ENCODE measurements at places on chromosomes 11 and 22. TPM values are rescaled to one million over a fixed set of nuclear protein-coding genes. Genes with fewer than 3 reads are reported as not detected.

- H3K4me1 ChIP-seq = no peaks in the 10 kb centered on the region
- no peak overlapping the region for H3K27ac ChIP-seq
- H3K36me3 ChIP-seq = no peaks in the 10 kb centered on the region
- no peak for DNase-seq
Measured at GRCh38 chr22:31893460-31893859, 50.9 kb upstream of the YWHAH start.

DNA sequence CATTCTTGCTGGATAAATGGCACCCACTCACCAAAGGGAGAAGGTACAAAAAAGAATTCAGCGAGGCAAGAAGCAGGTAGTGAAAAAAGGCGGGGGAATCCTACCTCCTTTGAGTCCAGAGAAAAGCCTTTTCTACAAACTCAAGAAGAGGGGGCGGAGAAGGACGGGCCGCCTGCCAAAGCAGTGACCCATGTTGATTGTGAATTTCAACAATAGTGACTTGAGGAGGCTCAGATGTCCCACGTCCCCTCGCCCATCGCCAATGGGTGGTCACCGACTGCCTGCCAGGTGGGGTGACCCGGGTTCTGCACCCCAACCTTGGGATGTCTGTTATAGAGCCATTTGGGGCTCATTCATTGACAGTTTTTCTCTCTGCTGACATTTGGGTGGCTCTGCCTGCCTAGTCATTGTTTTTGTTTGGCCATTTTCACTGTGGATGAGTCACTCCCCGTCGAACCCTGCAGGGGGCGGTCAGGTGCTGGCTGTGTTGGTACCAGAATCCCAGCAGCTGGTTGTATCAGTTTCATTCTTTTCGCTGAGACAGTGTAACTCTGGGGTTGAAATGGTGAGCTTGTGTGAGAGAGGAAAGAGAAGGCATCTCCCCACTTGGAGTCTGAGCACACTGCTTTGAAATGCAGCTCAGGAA lies 163.4 kb upstream of the NCAM1 start:
- no peaks in the 10 kb centered on the region for H3K4me1 ChIP-seq
- H3K4me3 ChIP-seq = no peak overlapping the region
- peaks cover 7% of the 10 kb centered on the region for H3K27me3 ChIP-seq
- no peaks in the 10 kb centered on the region for H3K36me3 ChIP-seq
- H3K27ac ChIP-seq = no peak overlapping the region

DNA sequence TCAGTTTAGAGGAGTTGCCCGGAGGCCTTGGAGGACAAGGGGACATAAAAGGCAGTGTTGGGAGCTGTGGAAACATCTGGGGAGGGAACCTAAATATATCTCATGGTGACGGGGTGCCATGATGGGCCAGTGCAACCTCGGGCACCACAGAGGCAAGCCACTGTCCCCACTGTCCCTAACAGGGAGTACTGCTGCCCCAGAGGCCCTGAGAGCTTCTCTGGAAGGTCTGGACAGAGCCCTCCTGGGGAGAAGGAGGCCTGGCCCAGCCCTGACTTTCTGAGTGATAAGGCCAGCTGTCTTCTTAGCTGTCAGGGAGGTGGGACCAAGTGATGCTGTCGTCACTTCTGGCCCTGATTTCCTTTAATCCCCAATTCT lies 5.5 kb upstream of the P2RY6 start:
- no peak for DNase-seq
- no peak overlapping the region for H3K4me3 ChIP-seq
- no peaks in the 10 kb centered on the region for H3K36me3 ChIP-seq
- no peaks in the 10 kb centered on the region for H3K27me3 ChIP-seq
- peaks cover 5% of the 10 kb centered on the region for H3K4me1 ChIP-seq

DNA sequence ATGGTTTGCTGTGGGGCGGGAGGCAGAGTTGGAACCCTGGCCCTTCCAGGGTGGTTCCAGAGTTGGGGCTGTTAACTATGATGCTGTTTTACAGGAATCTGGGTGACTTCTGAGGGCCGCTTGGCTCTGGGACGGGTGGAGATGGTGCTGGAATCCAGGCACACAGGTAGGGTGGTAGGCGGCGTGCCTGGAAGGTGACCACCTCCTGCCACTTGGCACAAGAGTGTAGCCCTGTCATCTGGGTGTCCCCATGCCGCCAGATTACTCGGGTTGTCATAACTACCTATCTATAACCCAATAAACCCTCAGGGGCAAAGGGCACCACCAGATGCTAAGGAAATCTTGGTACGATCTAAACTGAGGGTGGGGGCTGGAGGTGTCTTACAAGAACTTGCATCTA lies 1.3 kb downstream of the CARS1 start:
- H3K27ac ChIP-seq = peak overlapping the region; percentile 93
- DNase-seq = no peak
- peak overlapping the region; percentile 93 for H3K4me3 ChIP-seq
- no peaks in the 10 kb centered on the region for H3K27me3 ChIP-seq

- H3K4me1 ChIP-seq = no peaks in the 10 kb centered on the region
- H3K4me3 ChIP-seq = no peak overlapping the region
- no peak overlapping the region for H3K27ac ChIP-seq
- no peaks in the 10 kb centered on the region for H3K36me3 ChIP-seq
- DNase-seq = no peak
Measured at GRCh38 chr22:34743110-34743751, 322.7 kb upstream of the ISX start.

DNA sequence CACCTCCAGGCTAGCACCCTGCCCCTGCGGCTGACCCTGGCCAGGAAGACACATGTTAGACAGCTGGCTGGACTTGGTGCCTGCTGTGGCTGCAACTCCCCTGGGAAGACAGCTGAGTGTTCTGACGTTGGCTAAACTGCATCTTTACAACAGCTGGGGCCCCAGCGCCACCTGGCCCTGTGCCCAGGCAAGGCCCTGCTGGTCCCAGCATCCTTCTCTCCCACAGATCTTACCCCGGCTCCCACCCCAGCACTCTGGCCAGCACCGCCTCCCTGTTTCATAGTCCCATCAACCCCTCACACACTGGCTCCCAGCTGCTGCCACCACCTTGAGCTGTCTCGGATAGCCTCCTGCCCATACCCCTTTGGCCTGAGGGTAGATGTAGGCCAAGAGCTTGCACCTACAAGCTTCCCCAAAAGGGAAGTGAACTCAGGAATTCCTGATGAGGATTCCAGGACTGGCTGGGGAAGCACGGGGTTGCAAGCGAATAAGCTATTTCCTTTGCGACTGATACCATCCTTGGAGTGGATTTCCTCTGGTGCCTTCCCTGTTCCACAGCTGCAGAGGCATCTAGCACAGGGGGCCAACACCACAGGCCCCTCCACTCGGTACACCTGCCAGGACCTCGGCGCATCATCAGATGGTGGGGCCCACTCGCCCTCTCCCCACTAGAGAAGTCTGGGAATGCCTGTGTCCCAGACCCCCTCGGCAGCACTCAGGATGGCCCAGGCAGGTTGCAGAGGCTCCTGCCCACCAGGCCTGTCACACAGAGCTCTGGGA lies 28.5 kb downstream of the RSPH14 start:
- H3K4me3 ChIP-seq = no peak overlapping the region
- H3K27me3 ChIP-seq = no peaks in the 10 kb centered on the region
- H3K27ac ChIP-seq = no peak overlapping the region
- no peaks in the 10 kb centered on the region for H3K4me1 ChIP-seq
- DNase-seq = no peak

- H3K4me1 ChIP-seq = no peaks in the 10 kb centered on the region
- no peaks in the 10 kb centered on the region for H3K27me3 ChIP-seq
- DNase-seq = no peak
- H3K4me3 ChIP-seq = no peak overlapping the region
- no peak overlapping the region for H3K27ac ChIP-seq
- H3K36me3 ChIP-seq = no peaks in the 10 kb centered on the region
Measured at GRCh38 chr11:127472505-127472904, 471.9 kb upstream of the KIRREL3 start.

DNA sequence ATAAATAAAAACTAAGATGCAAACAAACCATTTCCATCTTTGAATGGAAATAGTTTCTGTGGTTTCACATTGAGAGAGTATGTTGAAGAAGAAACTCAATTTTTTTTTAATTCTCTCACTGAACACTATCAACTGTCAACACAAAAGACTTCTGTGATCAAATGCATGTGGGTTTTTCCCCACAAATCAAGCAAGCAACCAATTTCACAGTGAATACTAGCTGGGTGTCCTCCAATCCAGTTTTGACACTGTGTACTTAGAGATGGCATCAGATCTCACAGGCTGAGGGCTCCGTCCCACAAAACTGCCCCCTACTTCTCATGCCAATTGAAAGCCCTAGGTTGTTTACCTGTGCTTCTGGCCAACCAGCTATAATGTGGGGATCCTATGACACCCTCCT lies 34.5 kb downstream of the CTSC start:
- H3K4me1 ChIP-seq = no peaks in the 10 kb centered on the region
- H3K27ac ChIP-seq = no peak overlapping the region
- no peak for DNase-seq
- H3K27me3 ChIP-seq = no peaks in the 10 kb centered on the region
- H3K36me3 ChIP-seq = no peaks in the 10 kb centered on the region

DNA sequence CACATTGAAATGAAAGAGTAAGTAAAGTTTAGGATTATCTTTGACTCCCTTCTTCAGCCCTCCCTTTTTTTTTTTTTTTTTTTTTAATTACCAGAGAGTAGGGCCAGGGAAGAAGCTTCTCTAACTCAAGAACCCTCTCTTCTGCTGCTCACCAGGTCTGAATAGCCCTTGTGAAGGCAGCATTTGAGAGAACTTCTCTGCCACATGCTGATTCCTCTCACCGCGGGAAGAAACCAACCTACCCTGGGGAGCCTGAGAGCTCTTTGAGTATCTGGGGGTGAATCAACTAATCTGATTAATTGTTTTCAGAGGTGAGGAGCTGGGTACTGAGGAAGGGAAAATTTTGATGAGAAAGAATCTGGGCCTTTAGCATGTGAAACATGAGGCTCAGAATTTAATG lies 434.5 kb upstream of the CCDC90B start:
- no peak overlapping the region for H3K4me3 ChIP-seq
- H3K27ac ChIP-seq = no peak overlapping the region
- H3K27me3 ChIP-seq = peaks cover 11% of the 10 kb centered on the region
- DNase-seq = no peak

DNA sequence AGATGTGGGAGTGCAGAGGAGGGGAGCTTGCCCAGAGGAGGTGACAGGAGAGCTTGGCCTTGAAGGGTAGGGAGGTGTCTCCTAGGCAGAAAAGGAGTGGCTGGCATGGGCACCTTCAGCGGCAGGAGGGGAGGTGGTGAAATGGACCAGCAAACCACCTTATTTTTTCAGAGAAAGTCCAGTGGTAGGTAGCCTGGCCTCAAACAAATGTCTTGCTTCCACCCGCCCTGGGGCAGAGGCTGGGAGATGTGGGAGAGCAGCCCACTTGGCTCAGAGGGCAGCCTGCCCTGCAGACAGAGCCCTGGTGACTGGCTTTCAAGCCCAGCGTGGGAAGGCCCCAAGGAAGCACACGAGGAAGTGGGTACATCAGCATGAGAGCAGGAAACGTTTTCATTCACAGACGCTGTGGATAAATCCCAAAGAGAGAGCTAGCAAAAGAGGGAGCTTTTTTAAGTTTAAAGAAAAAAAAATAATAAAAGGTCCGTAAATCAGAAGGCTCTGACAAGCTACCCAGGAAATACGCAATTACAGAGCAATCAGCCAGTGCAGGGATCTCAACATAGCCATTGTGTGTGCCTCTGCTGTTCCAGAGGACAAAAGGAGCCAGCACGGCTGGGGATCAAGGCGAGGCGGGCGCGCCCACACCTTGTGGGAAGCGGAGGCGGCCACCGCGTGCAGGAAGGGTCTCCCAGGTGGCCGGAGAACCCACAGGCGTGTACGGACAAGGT lies 238.7 kb upstream of the PLET1 start:
- H3K36me3 ChIP-seq = no peaks in the 10 kb centered on the region
- DNase-seq = no peak
- no peaks in the 10 kb centered on the region for H3K4me1 ChIP-seq
- no peak overlapping the region for H3K4me3 ChIP-seq
- no peak overlapping the region for H3K27ac ChIP-seq

DNA sequence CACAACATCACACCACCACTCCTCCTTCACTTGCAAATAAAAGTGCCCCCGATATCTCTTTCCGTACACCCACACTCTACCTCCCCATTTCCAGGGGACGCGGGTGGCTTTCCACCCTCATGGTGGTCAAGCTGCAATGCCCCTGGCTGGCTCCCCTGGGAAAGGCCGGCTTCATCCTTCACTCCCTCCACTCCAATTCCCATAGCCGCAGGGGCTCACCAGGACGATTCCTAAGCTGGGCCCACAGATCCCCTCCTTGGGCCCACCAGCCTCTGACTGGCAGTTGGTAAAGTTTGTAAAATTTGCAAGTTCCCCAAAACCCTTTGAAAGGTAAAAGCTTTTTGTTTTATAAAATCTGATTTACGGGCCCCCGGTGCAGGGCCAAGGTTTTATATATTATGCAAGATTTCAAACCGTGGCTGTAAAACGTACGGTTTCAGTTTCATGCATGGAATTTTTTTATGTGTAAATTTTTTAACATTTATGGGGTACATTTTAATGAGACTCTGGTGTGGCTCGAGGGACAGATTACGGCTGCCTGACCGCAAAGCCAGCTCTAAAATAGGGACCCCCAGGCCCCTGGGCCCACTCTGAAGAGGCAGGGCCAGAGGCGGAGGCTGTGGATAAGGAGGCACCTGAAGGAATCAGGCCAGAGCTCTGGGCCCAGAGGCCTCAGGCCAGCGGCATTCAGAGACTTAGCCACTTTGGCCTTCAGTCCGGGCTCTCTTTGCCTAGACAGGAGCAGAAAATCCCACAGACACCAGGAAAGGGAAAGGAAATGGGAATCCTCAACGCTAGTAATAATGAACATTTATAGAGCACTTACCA lies 106.5 kb downstream of the FEZ1 start:
- no peak for DNase-seq
- H3K27ac ChIP-seq = no peak overlapping the region
- no peak overlapping the region for H3K4me3 ChIP-seq
- H3K36me3 ChIP-seq = no peaks in the 10 kb centered on the region

Gene SYT7
- 2.5 TPM for total RNA-seq

Gene CRYBA4
- not detected for total RNA-seq

Gene OR51B4
- not detected for total RNA-seq
